GM20000 (cell line): ENCODE measurements at places on chromosomes 2 and 18.

DNA sequence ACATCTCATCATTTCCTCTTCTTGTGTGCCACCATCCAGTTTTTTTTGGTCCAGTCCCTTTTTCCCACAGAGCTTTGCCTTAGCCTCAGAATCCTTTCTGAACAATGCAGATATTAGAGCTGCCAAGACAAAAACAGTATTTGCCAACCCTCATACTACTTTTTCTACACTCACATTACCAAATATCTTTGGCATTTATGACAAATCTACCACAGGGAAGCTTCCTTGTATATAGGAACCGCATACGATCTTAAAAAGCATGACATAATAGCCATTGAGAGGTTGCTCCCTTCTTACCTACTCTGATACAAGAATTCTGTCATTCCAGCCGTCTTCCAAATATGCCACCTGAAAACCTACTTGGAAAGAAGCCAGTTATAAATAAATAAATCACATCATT lies 9.4 kb downstream of the ZNF24 start:
- DNase-seq, result no peak

DNA sequence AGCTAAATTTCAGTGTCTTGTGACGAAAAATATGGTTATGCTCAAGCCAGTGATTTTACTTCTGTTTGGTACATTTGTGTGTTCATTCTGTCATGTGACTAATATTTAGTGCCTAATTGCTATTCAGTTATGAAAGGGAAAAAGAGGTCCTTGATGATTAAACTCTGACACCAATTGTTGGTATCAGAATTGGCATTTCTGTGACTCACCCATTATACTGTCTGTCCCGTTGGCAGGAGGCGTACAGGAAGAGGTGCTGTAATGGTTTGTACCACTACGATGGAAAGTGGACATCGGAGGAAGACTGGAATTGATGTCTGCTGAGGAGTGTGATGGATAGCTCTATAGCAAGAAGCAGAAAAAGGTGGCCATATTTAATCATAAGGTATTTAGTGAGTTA lies 310.4 kb upstream of the CCDC68 start:
- no peak for DNase-seq

DNA sequence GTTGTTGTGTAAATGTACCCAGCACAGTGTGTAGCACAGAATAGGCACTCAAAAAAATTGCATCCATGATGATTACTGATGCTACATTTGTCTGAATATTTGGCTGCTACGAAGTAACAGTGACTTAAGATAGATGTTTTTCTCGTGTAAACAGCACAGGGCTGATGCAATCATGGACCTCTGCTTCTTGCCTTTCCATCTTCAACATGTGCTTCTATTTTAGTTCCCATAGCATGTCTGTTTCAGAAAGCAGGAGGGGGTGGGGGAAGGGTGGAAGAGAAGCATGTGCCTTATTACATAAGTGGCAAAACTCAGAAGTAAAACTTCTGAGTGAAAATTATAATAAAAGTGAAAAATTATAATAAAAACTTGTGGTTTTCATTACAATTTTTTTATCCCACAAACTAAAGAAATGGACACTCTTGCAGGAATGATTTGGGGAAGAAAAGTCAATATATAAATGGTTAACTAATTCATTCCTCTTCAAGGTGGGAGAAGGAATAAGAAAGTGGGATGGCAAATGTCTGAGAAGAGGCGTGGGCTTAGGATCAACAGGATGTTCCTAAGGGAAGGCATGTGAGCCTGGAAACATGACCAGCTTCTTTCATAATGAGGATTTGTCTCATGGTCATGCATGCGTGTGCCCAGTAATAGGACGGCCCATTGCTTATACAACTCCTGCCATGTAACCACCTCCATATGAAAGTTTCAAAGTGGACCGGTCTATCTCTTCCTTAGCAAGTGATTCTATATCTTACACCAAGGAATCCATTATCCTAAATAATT lies 27.2 kb downstream of the CCBE1 start:
- no peak for DNase-seq

- no peak for DNase-seq
Measured at GRCh38 chr2:102060792-102061191, 69.0 kb downstream of the IL1R2 start.

DNA sequence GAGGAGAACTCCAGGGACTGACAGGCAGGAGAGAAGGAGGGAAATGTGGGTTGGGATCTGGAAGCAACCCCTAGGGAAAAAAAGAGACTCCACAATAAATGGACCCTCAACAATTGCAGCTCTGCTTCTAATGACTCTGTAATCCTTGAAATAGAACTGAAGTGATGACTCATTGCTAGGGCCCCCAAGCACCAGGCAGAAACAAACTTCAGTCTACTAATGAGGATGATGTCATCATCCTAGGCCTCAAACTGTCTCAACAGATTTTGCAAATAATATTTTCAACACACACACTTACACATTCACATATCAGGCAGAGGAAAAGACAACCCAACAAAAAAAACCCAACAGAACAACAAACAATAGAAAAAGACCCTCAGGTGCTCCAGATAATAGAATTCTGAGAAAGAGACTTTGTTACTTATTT lies 143.3 kb downstream of the HDAC4 start:
- DNase-seq, result no peak

GRCh38 chr18:24600076-24600654 lies 139.7 kb downstream of the HRH4 start:
- DNase-seq, result peak; percentile 19

GRCh38 chr2:241772063-241772499 lies 4.5 kb upstream of the GAL3ST2 start:
- DNase-seq, result peak; percentile 76

DNA sequence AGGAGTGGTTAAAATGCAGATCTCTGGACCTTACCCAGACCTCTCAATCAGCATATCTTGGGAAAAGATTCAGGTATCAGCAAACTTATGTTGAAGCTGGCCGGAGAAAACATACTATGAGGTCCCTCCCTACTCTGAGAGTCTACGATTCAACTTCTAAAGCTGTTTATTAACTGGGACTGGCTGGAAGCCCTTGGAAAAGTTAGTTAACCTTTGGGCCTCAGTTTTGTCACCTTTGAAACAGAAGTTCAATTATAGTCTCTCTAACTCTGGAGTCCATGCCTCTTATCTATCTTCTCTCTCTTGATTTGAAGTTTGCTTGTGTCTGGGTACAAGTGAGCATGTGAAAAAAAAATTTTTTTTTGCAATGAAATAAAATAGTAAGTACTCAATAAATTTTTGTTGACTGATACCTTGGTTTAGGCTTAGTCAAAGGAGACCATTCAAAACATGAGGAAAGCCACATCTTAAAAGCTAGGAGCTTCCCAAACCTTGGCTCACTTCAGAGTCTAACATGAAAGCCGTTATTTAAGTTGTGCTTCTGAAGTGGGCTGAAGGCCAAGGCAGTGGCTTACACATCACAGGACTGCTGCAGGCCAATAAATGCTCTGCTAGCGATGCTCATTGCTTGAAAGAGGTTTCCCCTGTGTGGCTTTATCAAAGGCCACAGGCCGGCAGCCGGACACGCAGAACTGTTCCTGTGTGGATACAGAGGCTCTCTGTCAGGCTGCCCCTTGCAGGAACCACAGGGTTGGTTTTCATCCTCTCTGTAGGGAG lies 110.6 kb upstream of the FAM136A start:
- no peak for DNase-seq

GRCh38 chr2:197028230-197028629 lies 101.7 kb upstream of the PGAP1 start:
- DNase-seq, result no peak

DNA sequence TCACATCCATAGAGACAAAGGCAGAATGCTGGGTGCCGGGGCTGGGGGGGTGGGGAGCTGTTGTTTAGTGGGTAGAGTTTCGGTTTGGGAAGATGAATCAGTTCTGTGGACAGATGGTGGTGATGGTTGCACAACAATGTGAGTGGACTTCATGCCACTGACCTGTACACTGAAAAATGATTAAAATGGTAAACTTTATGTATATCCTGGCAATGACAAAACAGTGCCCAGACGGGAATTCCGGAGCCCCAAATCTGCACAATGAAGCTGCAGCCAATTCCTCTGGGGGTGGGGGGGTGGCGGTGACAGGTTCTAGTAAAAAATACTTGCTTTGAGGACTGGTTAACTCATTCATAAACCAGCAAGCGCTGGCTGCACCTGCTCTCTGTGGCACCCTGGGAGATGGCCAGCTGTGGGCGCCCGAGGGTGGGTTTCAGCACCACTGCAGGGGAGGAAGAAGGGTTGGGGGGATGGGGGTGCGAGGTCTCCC lies 81.8 kb upstream of the HPCAL1 start:
- no peak for DNase-seq

GRCh38 chr18:12046751-12047335 lies 46.8 kb upstream of the ANKRD62 start:
- no peak for DNase-seq

DNA sequence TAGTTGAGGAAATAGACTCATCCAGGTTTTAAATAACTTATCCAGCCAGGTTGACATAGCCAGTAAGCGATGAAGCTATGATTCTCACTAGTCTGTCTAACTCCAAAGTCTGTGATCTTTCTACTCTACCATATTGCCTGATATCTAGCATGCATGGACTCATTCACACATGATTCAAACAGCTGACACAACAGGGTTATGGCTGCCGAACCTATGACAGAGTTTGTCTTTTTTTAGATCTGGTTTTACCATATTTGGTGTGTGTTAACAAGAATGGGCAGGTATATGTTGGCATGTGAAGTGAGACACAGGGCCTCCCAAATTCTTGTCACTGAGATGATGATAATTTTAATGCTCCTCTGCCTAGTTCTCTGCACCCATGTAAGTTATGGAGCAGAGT lies 210.6 kb downstream of the BABAM2 start:
- no peak for DNase-seq

DNA sequence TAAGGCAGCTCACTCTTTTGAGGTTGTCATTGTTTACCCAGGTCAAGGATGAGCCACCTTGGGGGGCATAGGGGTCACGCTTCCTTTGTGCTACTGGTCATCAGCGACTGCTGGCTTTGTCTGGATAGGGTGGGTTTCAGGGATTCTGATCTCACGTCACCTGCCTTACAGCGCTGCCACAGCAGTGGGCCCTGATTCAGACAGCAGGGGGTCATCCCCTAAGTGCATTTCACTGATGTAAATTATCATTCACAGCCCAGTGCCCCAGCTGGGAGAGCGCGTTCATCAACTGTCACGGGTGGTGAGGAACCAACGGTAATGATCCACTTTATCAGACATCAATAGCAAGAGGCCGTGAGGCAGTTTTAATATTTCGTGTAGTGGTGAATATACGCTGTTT lies 291.2 kb downstream of the NEDD4L start:
- DNase-seq, result no peak

DNA sequence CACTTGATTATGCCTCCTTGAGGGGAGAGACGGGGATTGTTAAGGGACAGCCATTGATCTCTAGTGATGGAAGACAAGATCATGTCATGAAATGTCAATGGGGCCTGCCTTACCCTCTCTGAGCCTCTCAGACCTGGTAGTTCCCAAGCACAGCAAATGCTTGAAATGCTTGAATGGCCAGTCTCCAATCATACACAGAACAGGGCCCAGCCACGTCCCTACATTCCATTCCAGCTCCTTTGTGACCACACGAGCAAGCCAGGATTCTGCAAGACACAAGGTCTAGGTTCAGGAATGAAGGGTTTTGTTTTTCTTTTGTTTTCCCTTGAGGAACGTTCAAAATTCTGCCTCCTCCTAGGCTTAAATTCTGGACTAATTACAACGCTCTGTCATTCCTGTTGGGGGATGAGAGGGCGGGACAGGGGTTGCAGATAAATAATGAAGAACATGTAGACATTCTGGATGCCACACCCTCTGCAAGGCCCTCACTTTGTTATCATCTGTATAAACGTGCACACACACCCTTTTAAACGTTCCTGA lies 98.1 kb upstream of the YPEL5 start:
- DNase-seq, result no peak

- no peak for DNase-seq
Measured at GRCh38 chr18:2610549-2610948, 39.2 kb downstream of the NDC80 start.

GRCh38 chr2:195317550-195317949 lies 339.5 kb upstream of the SLC39A10 start:
- DNase-seq, result no peak

- no peak for DNase-seq
Measured at GRCh38 chr2:237539681-237540080, 26.7 kb upstream of the PRLH start.

GRCh38 chr18:4691836-4692235 lies 236.7 kb upstream of the DLGAP1 start:
- no peak for DNase-seq

GRCh38 chr2:43595603-43596412 lies at the start of gene THADA:
TSS of gene THADA (minus strand) at chr2:43596038. CDS start at chr2:43592392, 3,646 bp downstream.
- DNase-seq, result peak; percentile 93

- DNase-seq, result no peak
Measured at GRCh38 chr18:74836296-74837139, 238.8 kb downstream of the ZNF407 start.

GRCh38 chr2:134320930-134321329 lies 67.1 kb downstream of the MGAT5 start:
- DNase-seq, result no peak

DNA sequence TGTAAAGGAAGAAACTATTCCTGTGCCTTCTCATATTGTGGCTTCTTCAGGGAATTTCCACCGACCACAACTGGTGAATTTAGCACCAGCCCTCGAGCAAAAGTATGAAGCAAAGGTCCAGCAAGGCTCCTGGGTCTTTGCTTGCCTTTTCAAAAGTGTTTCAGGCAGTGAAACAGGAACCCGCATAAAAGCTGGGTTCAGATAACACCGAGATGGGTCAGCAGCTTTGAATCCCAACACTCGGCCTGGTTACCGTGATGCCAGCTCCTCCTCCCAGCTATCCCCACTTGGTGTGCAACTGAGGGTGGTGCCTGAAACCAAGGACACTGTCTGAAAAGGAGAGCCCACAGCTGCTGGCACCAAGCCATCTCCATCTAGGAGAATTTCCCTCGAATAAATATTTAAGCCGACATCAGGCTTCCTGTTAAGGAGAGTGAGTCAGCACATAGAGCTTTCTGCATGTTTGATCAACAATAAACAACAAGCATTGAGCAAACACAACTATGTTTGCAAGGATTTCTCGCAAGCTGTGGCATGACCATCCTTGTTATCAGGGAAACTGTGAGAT lies 69.5 kb downstream of the ANTXR1 start:
- DNase-seq, result no peak

DNA sequence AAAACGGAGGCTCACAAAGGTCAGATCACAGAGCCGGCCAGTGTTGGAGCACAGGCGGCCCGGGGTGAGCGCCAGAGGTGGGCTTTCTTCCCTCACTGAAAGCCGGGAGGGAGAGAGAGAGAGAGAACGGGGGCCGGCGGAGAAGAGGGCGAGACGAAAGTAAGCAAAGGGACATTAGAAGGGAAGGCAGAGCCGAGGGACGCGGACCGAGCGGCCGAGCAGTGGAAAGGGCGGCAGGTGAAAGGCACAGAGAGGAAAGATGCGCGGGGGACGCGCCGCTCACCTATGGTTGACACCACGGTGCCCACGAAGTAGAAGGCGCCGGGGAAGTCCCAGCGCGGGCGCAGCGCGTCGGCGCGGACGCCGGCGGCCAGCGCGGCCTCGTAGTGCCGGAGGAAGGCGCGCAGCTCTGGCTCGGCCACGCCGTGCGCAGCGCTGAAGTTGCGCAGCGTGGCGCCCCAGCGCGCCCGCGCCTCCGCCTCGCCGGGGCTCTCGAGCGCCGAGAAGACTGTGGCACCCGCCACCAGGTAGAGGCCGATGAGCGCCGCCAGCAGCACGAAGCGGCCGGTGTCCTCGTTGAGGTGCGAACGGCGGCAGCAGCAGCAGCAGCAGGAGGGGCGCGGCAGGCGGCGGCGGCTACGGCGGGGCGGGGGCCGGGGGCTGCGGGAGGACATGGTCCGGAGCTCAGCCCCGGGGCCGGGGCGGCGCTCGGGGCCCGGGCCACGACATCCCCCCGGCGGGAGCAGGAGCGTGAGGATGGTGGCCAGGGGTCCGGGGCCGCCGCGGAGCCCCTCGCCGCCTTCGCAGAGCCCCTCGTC lies 166.9 kb downstream of the MSH2 start:
- DNase-seq, result peak; percentile 68
